ENCODE measurements at places on chromosomes 2 and 18. TPM values are rescaled to one million over a fixed set of nuclear protein-coding genes. Genes with fewer than 3 reads are reported as not detected.

The MYO3B gene
- 0.46 TPM for total RNA-seq

The ERICH2 gene
- total RNA-seq, result 1.4 TPM

The CFAP53 gene
- not detected for total RNA-seq

The TUBB8B gene
- total RNA-seq, result not detected
